B cell (primary cell): ENCODE measurements at places on chromosomes 7 and 10.

- DNase-seq: no peak
Measured at GRCh38 chr7:29199776-29200175, 5.2 kb downstream of the CHN2 start.

DNA sequence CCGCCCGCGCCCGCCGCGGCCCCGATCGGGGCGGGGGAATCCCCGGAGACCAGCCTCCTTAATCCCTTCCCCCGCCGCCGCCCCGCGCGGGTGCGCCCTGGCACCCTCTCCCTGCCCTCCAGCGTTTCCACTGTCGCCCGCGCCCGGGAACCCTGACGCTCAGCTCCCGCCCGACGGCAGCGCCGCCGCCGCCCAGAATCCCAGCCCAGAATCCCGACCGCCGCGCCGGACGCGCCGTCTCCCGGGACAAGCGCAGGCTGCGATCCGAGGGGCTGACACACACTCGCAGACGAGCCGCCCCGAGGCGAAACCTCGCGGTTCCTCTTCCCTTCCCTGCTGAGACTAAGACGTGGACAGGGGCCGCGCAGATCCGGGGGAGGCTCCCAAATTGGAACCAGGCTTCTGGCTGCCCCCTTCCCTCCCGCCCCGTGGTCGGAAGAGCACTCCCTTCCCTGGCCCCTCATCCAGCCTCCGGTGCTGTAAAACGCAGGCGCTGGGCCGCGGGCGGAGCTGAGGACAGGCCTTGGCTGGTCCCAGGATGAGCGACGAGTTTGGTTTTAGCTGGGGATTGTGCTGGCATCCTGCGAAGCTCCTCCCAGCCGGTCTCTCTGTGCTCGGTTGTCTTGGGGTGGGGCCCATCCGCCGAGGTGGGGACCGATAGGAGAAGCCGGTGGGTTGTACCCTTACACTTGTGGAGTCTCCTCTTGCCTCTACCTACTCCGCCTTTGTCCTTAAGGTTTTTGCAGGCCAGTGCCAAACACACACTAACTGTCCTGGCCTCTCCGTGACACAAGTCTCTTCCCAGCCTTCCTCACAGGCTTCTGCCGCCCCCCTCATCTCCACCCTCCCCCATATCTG is 1.1 kb downstream of the MARVELD1 start:
- no peak for DNase-seq

DNA sequence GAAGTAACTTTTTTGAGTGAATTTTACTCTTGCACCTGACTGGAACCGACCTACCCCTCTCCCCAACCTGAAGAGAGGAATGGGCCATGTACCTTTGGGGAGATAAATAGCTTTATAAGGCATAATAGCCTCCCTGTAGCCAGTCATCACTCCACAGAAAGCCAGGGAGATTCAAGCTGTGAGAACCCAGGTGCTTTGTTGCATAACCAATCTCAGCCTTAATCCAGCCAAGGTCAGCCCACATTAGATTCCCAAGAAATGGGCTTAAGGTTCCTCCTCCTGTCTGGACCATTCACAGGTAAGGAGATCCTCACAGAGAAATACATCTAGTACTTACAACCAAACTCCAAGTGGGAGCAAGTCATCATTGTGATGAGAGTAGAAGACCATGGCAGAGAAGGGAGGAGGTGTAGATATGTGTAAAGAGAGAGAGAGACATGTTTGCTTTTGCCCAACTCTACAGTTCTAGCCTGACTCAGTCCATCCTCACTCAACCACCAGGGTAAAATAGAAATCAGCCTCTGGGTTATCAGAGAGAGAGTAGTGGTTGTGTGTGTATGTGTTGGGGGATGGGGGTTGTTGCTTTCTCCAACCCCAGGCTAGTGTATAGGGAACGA is 23.6 kb downstream of the SKIDA1 start:
- no peak for DNase-seq

- DNase-seq: no peak
Measured at GRCh38 chr7:125654076-125654475, 724.5 kb upstream of the POT1 start.

DNA sequence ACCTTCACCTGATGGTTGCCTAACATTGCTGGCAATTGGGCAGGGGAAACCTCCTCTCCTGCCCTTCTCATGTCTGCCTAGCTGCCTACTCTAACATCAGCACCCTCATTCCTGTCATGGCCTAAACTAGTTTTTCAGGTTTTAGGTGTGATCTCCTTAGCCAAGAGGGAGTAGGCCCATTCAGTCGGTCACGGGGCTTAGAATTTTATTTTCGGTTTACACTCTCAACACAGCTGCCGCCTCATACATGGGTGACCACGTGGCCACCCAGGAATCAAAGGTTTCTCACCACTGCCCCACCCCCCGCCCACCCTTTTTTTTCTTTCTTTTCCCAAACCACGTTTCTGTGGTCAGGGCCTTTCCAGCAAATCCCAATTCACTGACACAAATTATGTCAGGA is 97.2 kb downstream of the RALA start:
- no peak for DNase-seq

DNA sequence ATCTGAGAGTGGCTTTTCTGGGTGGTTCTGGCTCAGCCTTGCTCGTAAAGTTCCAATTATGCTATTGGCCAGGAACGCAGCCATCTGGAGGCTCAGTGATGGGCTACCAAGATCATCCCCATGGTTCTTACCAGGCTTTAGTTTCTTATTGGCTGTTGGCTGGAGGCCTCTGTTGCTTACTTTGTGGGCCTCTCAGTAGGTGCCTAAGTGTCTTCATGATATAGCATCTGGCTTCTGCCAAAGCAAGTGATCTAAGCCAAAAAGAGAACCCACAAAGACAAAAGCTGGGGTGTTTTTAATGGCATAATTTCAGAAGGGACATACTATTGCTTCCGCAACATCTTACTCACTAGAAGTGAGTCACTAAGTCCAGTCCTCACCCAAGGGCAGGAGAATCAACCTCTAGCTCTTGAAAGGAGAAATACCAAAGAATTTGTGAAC is 132.0 kb upstream of the MDFIC start:
- DNase-seq: no peak

- DNase-seq: no peak
Measured at GRCh38 chr10:15856328-15857015, 3.8 kb downstream of the MINDY3 start.

DNA sequence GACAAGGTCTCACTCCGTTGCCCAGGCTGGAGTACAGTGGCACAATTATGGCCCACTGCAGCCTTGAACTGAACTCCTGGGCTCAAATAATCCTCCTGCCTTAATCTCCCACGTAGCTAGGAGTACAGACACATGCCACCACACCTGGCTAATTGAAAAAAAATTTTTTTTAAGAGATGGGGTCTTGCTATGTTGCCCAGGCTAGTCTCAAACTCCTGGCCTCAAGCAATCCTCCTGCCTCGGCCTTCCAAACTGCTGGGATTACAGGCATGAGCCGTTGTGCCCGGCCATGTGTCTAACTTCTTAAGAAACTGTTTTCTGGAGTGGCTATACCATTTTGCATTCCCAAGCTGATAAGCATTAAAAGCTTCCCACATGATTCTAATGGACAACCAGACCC is 9.5 kb upstream of the EFCAB10 start:
- DNase-seq: no peak

DNA sequence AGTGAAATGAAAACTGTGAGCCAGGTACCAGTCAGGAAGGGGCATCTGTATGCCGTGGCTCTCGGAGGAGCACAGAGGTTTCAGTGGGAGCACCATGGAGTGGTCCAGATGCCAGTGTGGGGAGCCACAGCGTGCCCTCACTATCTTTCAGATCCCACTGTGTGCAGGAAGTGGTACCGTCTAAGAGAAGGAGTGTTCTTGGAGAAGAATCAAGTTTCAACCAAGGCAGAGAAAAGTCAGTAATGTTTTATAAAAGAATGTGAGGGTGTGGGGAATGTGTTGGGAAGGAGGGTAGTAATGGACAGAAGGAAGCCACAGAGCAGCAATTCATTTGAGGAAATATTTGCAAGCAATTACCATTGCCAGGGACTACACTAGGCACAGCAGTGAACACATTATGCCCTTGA is 35.6 kb downstream of the PRKAR2B start:
- DNase-seq: no peak

- no peak for DNase-seq
Measured at GRCh38 chr7:134919240-134919641, 67.1 kb upstream of the AGBL3 start.
